ENCODE measurements at places on chromosomes 7 and 10.

DNA sequence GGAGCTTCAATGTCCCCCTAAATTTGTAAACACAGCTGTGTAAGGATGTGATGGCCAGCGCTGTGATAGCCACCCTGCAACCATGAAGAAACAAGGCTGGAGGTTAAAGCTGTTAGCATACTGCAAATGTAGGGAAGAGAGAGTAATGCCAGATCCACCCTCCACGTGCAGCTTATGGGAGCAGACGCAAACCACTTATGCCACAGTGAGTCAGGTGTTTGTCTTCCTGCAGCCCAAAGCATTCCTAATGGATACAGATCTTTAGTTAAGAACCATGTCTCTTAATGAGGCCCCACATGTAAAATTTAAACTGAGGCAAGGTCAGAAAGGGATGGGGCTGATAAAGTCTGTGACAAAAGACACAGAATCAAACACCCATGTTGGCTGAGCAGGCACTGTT is 13.6 kb upstream of the MYL7 start:
- no peak for DNase-seq

DNA sequence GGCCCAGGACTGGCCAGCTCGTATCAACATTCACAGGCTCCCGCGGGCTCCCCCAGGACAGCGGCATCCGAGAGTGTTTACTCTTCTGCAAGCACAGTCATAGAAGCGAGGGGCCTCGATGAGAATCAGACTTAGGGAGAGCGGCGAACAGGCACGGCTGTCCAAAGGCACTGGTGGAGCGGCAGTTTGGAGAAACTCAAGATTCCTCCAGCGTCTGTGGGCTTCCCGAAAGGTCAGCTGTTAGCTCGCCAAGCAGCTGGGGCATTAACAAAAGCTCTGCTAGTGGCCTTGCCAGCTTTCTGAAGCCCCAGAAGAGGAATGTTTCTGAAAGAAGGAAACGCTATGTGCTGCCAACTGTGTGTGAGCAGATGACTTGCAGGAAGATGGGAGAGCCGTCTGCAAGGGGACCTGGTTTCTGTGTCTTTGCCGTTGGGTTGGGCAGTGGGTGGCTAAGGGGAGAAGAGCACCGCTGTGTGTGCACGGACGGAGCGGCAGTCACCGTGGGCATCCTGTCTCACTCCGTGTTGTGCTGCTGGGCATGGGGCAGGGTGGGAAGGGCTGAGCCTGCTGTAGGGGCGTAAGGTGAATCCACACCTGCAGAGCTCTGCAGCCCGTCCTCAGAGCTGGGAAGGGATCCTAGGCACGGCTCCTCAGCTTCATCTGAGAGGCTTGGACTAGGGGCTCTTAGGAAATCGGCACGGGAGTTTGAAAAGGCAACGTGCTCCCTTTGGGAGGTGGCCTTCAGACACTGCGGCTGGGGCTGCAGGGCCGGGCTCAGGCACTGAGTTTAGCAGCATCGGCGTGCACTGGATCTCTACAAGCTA is 42.1 kb downstream of the AMZ1 start:
- DNase-seq: no peak

- DNase-seq: no peak
Observed at GRCh38 chr7:142882338-142882678, 3.2 kb downstream of the TRPV6 start.

DNA sequence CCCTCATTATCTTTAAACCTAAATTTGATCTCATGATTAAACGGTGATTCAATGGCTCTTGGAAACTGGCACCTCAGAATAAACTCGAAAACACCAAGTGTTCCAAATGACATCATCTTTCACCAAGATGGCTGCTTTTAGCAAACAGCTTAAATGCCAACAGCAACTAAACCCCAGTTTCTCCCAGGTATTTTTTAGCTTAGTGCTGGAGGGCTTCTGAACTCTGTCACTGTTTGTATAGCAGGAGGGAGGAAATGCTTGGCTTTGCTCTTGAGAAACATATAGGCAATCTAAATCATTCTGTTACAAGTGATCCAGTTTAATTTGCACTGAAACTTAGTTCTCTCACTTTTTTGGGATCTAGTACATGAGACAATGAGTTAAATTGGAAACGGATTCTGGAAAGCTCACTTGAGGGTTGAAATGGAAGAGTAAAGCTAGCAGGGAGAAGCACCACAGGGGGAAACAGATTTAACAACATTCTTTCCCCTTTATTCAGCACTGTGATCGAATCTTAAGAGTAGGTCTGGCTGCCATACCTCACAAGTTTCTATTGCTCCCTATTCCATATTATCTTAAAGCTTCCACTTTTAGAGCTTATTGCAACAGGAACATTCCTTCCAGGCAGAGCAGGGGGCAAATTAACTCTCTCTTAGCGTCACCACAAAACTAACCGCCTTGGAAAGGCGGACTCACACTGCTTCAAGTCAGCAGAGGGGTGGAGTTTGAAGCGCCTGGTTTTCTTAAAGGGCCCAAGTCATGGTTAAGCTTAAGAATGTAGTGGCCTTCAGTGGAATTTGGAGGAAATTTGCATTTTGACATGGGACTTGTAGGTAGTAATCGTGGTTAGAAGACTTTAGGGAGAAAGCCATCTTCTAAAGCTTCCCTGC is 1.8 kb upstream of the CCDC6 start:
- peak; percentile 59 for DNase-seq

All from HS-5 (cell line).